Motor neuron (in vitro differentiated cells): ENCODE measurements at places on chromosomes 5 and 9. TPM values are rescaled to one million over a fixed set of nuclear protein-coding genes. Genes with fewer than 3 reads are reported as not detected.

IRX2 gene
- 9.0 and 12.2 TPM in 2 replicates for total RNA-seq

SH3RF2 gene
- total RNA-seq: 0.15 and 0.16 TPM in 2 replicates

TAF7 gene
- 56.3 and 58.8 TPM in 2 replicates for total RNA-seq

INSL4 gene
- total RNA-seq: 0.36 and 0.42 TPM in 2 replicates

DEPDC1B gene
- total RNA-seq: 11.4 and 12.3 TPM in 2 replicates

SNX24 gene
- total RNA-seq: 8.5 and 12.1 TPM in 2 replicates

NREP gene
- 59.9 and 68.3 TPM in 2 replicates for total RNA-seq

PTCH1 gene
- 23.0 and 23.3 TPM in 2 replicates for total RNA-seq

CAVIN4 gene
- 1.5 and 1.7 TPM in 2 replicates for total RNA-seq

SPACA9 gene
- total RNA-seq: 5.0 and 6.3 TPM in 2 replicates

C5orf52 gene
- total RNA-seq: 1.2 TPM in 1 of 2 replicates, not detected in the other

ST6GALNAC6 gene
- 46.1 and 46.5 TPM in 2 replicates for total RNA-seq

CD14 gene
- 0.63 and 0.68 TPM in 2 replicates for total RNA-seq

SPINK4 gene
- not detected in 2 replicates for total RNA-seq

SELENOP gene
- 87.0 and 114 TPM in 2 replicates for total RNA-seq

FREM1 gene
- 3.3 and 4.7 TPM in 2 replicates for total RNA-seq

DMGDH gene
- total RNA-seq: 5.1 and 6.7 TPM in 2 replicates

NR5A1 gene
- 0.69 TPM in 1 of 2 replicates, not detected in the other for total RNA-seq

MAPKAP1 gene
- 36.8 and 38.4 TPM in 2 replicates for total RNA-seq

KIF24 gene
- 3.1 and 4.2 TPM in 2 replicates for total RNA-seq

ENHO gene
- 16.6 and 17.7 TPM in 2 replicates for total RNA-seq

CORO2A gene
- total RNA-seq: 2.8 TPM in 2 replicates

LCP2 gene
- 0.27 and 1.4 TPM in 2 replicates for total RNA-seq

MARVELD2 gene
- 0.22 and 0.96 TPM in 2 replicates for total RNA-seq

GNA14 gene
- 0.46 and 0.70 TPM in 2 replicates for total RNA-seq

SPINK5 gene
- total RNA-seq: 0.23 and 0.25 TPM in 2 replicates

IPPK gene
- total RNA-seq: 20.3 and 22.3 TPM in 2 replicates

SLC25A46 gene
- 50.3 and 53.8 TPM in 2 replicates for total RNA-seq

PCA3 gene
- total RNA-seq: 7.0 and 19.5 TPM in 2 replicates

PALM2AKAP2 gene
- 0.36 and 0.37 TPM in 2 replicates for total RNA-seq

IL13 gene
- total RNA-seq: 0.38 and 0.68 TPM in 2 replicates

COL23A1 gene
- total RNA-seq: 0.18 and 0.21 TPM in 2 replicates

ADAMTS16 gene
- 1.1 and 1.4 TPM in 2 replicates for total RNA-seq

SLC31A2 gene
- total RNA-seq: 0.53 and 1.6 TPM in 2 replicates

OR1Q1 gene
- 0.97 TPM in 1 of 2 replicates, not detected in the other for total RNA-seq

AK3 gene
- total RNA-seq: 31.9 and 33.1 TPM in 2 replicates

OGN gene
- total RNA-seq: 5.0 and 8.2 TPM in 2 replicates

CDO1 gene
- total RNA-seq: 35.4 and 35.9 TPM in 2 replicates

PTPA gene
- total RNA-seq: 58.5 and 61.2 TPM in 2 replicates

F2RL1 gene
- total RNA-seq: 0.16 and 0.20 TPM in 2 replicates

SLC6A7 gene
- total RNA-seq: 0.36 and 0.54 TPM in 2 replicates

PCAT7 gene
- total RNA-seq: 5.8 and 5.9 TPM in 2 replicates

SLC6A3 gene
- total RNA-seq: 2.7 TPM in 1 of 2 replicates, not detected in the other

LURAP1L gene
- 2.4 and 2.6 TPM in 2 replicates for total RNA-seq

NIPAL4 gene
- total RNA-seq: 0.36 and 0.46 TPM in 2 replicates

SLC45A2 gene
- total RNA-seq: 0.92 and 1.0 TPM in 2 replicates

NUTM2G gene
- 1.2 and 1.4 TPM in 2 replicates for total RNA-seq

NPM1 gene
- 3,241 and 3,450 TPM in 2 replicates for total RNA-seq

DUSP1 gene
- 46.5 and 47.1 TPM in 2 replicates for total RNA-seq

WNT8A gene
- 0.67 and 0.78 TPM in 2 replicates for total RNA-seq

IFNA7 gene
- 0.32 TPM in 1 of 2 replicates, not detected in the other for total RNA-seq

GGTA1 gene
- 0.11 TPM in 1 of 2 replicates, not detected in the other for total RNA-seq

DMRT2 gene
- 0.32 and 0.41 TPM in 2 replicates for total RNA-seq
